ENCODE measurements at places on chromosomes 13 and 19. TPM values are rescaled to one million over a fixed set of nuclear protein-coding genes. Genes with fewer than 3 reads are reported as not detected.

DNA sequence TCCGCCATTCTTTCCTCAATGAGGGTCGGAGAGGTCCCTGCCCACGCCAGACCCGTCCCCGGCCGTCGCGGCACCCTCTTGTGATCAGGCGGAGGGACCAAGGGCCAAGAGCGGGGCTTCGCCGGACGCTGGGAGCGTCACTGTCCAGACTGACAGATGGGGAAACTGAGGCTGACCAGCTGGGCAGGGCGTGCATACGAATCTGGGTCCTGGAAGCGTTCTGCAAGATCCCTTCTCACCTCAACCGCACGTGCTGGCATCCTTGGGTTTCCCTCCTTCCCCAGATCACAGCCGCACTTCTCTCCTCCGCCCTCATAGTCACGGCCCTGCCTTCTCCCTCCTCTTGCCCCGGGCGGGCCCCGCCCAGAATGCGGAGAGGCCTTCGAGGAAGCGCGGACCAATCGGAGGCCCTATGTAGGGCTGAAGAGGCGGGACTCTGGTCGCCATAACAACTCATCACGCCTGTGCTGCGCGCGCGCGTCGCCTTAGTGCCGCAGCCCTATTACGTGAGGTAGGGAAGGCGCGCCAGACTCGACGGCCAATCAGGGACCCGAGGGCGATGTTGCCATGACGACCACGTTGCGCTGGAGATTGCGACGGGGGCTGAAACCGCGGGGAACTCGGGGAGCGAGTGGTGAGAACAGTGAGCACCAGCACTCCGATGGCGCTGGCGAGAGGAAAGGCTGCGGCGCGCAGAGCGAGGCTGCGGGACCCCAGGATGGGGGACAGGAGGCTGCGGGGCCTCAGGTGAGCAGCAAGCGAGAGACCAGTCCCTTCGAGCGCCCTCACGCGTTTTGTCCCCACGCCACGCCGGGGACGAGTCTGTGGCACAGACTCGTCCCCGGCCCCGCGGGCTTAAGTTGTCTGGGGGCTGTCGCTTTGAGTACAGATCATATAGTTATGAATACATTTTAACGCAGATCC is 5.7 kb downstream of the RNF225 start:
- peak overlapping the region; percentile 65 for H3K27ac ChIP-seq
- H3K27me3 ChIP-seq = no peaks in the 10 kb centered on the region
- peak overlapping the region; percentile 69 for H3K4me3 ChIP-seq
- H3K4me1 ChIP-seq = peaks cover 12% of the 10 kb centered on the region

GRCh38 chr13:51331354-51331861 is 8.1 kb upstream of the SERPINE3 start:
- H3K4me1 ChIP-seq = no peaks in the 10 kb centered on the region
- peak; percentile 40 for DNase-seq
- H3K36me3 ChIP-seq = no peaks in the 10 kb centered on the region
- no peak overlapping the region for H3K27ac ChIP-seq

GRCh38 chr19:6459262-6460098 is at the start of gene SLC25A23:
Gene SLC25A23 (minus strand): TSS chr19:6459792. CDS start chr19:6459628, 164 bp downstream.
- H3K36me3 ChIP-seq = no peaks in the 10 kb centered on the region
- no peaks in the 10 kb centered on the region for H3K27me3 ChIP-seq
- H3K4me3 ChIP-seq = peak within 1 kb of the TSS; percentile 68
- peak; percentile 68 for DNase-seq
- peaks cover 13% of the 10 kb centered on the region for H3K4me1 ChIP-seq

GRCh38 chr13:102868366-102868936 is 22.6 kb downstream of the ERCC5 start:
- H3K4me1 ChIP-seq = no peaks in the 10 kb centered on the region
- DNase-seq = no peak
- H3K27me3 ChIP-seq = no peaks in the 10 kb centered on the region
- no peak overlapping the region for H3K27ac ChIP-seq

GRCh38 chr13:50994651-50995050 is 85.1 kb downstream of the RNASEH2B start:
- no peak overlapping the region for H3K27ac ChIP-seq
- no peaks in the 10 kb centered on the region for H3K36me3 ChIP-seq

DNA sequence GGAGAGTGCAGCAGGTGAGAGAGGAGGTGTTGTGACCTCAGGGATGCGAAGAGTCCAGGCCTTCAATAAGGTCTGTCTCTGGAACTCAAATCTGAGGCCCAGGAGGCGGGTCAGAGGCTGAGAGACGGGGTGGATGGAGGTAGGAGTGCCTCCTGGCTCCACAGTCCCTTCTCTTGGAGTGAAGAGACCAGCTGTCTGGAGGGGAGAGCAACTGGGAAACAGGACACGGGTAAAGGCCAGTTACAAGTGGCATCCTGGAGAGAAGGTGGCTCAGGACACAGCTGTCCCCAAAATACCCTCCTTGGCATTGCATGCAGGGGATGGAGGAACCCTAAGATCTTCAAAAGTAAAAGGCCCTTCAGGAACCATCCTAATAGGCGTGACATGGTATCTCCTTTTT is 19.2 kb downstream of the PDE4A start:
- DNase-seq = no peak
- no peaks in the 10 kb centered on the region for H3K4me1 ChIP-seq
- no peaks in the 10 kb centered on the region for H3K27me3 ChIP-seq
- no peak overlapping the region for H3K27ac ChIP-seq
- H3K36me3 ChIP-seq = no peaks in the 10 kb centered on the region

DNA sequence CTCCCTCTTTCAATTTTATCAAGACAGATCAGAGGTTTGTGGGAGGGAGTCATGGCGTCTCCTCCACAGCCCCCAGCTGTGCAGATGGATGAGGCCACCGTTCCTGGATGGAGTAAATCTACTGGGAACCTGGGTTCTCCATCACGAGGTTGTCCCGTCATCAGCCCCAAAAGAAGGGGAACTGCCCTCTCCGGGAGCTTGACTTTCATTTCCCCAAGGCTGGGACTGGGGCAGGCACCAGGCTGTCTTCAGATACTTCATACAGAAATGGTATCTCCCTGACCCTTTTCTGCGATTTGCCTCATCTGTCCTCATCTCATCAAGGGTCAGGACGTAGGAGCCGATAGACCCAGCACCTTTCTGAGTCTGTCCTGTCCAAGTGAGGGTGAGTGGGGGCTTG is 9.8 kb downstream of the LILRB2 start:
- no peak overlapping the region for H3K27ac ChIP-seq
- DNase-seq = no peak
- no peak overlapping the region for H3K4me3 ChIP-seq
- no peaks in the 10 kb centered on the region for H3K4me1 ChIP-seq
- no peaks in the 10 kb centered on the region for H3K36me3 ChIP-seq
- H3K27me3 ChIP-seq = no peaks in the 10 kb centered on the region

DNA sequence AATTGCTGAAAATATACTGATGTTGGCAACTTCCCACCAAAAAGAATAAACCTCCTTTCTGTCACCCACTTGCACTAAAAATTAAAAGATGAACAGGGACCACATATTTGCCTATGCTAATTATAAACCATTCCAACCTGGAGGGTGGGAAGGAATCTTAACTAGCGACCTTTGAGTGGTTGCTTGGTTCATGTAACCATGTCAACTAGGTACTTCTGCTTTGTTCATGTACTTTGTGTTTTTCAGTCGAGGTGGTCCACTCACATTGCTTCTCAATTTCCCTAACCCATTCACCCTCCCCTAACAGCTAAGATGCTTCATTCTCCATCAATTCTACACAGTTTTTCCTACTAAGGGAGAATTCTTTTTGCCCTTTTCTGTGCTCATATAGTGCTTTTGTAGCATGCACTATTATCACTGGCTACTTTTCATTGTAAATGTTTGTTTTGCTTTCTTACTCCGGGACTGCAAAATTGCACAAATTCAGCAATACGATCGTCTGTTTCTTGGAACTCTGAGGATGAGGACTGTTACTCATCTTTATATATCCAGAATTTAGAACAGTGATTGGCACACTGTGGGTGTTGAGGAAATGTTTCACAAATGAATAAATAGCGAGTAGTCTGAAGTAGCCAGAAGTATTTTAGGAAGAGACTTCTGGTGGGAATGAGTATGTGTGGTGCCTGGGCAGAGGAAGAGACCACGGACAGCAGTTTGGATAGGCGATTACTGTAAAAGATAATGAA is 187.5 kb downstream of the GPC6 start:
- DNase-seq = no peak
- no peaks in the 10 kb centered on the region for H3K27me3 ChIP-seq
- no peak overlapping the region for H3K4me3 ChIP-seq
- H3K36me3 ChIP-seq = no peaks in the 10 kb centered on the region
- H3K27ac ChIP-seq = no peak overlapping the region

DNA sequence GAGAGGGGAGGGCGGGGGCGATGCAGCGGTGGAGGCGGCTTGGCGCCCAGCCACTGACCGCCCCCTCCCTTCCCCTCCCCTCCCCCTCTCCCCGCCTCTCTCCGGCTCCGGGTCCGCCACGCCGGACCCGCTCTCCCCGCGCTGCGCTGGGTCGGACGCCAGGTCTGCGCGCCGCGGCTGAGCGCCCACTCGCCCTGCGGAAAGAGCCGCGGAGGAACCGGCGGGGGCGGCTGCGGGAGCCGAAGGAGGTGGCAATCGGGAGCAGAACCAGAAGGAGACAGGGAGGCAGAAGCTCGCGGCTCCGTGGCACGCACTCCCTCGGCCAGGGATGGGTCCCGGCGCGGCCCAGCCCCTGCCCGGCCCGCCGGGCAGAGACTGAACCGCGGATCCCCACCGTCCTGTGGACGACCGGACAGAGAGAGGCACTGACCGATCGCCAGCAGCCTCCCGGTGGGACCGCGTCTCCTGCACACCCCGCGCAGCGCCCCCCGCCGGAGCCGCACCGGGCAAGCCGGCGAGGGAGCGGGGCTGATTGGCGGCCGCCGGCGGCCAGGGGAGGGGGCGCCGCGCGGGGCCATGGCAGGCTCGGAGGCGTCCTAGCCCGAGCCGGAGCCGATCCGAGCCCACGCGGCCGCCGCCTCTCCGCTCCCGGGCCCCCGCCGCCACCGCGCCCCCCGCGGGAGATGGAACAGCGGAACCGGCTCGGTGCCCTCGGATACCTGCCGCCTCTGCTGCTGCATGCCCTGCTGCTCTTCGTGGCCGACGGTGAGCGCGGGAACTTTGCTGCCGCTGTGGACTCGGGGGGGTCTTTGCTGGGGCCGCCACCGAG is at the start of gene VSTM2B:
VSTM2B (plus strand) TSS at position 94 of the 829 bp plus-strand sequence; CDS start at position 684, 590 bp downstream.
- peaks cover 23% of the 10 kb centered on the region for H3K4me1 ChIP-seq
- no peak within 1 kb of the TSS for H3K27ac ChIP-seq
- H3K27me3 ChIP-seq = peaks cover 3% of the 10 kb centered on the region
- no peaks in the 10 kb centered on the region for H3K36me3 ChIP-seq

- no peaks in the 10 kb centered on the region for H3K36me3 ChIP-seq
- no peak for DNase-seq
- H3K4me3 ChIP-seq = no peak overlapping the region
- H3K27ac ChIP-seq = no peak overlapping the region
- no peaks in the 10 kb centered on the region for H3K27me3 ChIP-seq
- no peaks in the 10 kb centered on the region for H3K4me1 ChIP-seq
Measured at GRCh38 chr13:104320446-104320845, 1254.2 kb upstream of the SLC10A2 start.

GRCh38 chr13:36712770-36713169 is 39.0 kb downstream of the SERTM1 start:
- H3K4me3 ChIP-seq = no peak overlapping the region
- peak; percentile 30 for DNase-seq
- no peaks in the 10 kb centered on the region for H3K27me3 ChIP-seq
- H3K4me1 ChIP-seq = peaks cover 2% of the 10 kb centered on the region
- H3K27ac ChIP-seq = no peak overlapping the region
- H3K36me3 ChIP-seq = no peaks in the 10 kb centered on the region

DNA sequence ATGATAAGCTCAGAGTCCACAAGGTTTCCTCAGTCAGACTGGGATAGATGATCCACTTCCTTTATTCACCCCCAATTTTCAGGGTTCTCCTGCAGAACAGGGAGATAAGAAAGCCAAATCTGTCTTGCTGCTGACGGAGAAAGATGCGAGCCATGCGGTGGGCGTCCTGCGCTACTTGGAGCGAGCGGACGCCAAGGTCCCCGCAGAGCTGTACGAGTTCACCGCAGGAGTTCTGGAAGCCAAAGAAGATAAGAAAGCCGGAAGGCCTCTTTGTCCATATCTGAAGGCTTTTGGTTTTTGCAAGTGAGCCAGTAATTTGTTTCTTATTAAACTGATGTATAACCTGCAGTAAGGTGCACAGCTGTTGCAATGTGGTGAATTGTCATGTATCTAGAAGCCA is 66.7 kb downstream of the SLC7A9 start:
- H3K4me3 ChIP-seq = no peak overlapping the region
- H3K4me1 ChIP-seq = no peaks in the 10 kb centered on the region
- H3K27ac ChIP-seq = no peak overlapping the region
- no peaks in the 10 kb centered on the region for H3K36me3 ChIP-seq
- no peaks in the 10 kb centered on the region for H3K27me3 ChIP-seq

DNA sequence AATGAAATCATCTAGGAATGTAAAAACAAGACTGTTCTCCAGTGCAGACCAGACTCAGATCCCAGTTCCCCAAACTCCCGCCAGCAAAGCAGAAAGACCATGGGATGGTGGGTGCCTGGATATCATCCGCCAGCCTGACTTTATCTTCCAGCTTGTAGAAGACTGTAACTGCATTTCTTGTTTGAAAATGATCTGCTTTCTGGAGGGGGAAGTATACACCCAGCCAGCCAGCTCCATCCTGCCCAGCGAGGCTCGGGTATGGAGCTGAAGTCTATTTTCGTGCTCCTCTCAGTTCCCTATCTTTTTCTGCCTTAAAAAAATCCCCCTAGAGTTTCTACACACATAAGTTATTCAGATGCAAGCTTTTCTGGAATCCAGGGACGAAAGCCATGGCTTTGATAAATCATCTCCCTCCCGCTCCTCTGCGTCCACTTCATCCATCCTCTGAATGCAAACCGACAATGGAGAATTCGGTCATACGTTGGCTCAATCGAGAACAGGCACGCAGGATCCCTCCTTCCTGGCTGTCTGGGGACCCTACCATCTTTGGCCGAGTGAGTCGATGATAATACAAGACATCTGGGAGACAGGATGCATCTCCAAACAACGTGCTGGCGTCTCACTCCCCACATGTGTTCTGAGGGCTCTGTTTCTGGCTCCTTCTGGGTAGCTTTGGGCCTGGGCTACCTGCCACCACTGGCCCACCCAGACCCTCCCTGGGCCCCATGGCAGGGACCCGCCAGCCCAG is 31.2 kb downstream of the CEBPG start:
- H3K36me3 ChIP-seq = no peaks in the 10 kb centered on the region
- no peak overlapping the region for H3K27ac ChIP-seq
- H3K4me3 ChIP-seq = no peak overlapping the region
- DNase-seq = no peak
- H3K4me1 ChIP-seq = no peaks in the 10 kb centered on the region

GRCh38 chr13:71867131-71867814 is at the start of gene DACH1:
Gene DACH1 (minus strand): TSS chr13:71867204.
- H3K27me3 ChIP-seq = no peaks in the 10 kb centered on the region
- DNase-seq = peak; percentile 43

- DNase-seq = no peak
- H3K4me1 ChIP-seq = no peaks in the 10 kb centered on the region
- no peaks in the 10 kb centered on the region for H3K27me3 ChIP-seq
- H3K36me3 ChIP-seq = no peaks in the 10 kb centered on the region
- no peak overlapping the region for H3K27ac ChIP-seq
Measured at GRCh38 chr13:32125221-32125689, 93.7 kb downstream of the FRY start.

- H3K4me3 ChIP-seq = no peak overlapping the region
- no peaks in the 10 kb centered on the region for H3K36me3 ChIP-seq
- no peaks in the 10 kb centered on the region for H3K27me3 ChIP-seq
- no peak for DNase-seq
- H3K27ac ChIP-seq = no peak overlapping the region
- no peaks in the 10 kb centered on the region for H3K4me1 ChIP-seq
Measured at GRCh38 chr13:109974354-109974753, 188.0 kb upstream of the IRS2 start.

The LRRC63 gene
- total RNA-seq = 4.6 TPM

The TYROBP gene
- 21.7 TPM for total RNA-seq

The RFPL4AL1 gene
- not detected for total RNA-seq

The ADPRHL1 gene
- 6.6 TPM for total RNA-seq

The ZNF497 gene
- total RNA-seq = 10.3 TPM

The MCEMP1 gene
- not detected for total RNA-seq

The CACNG7 gene
- 0.39 TPM for total RNA-seq

The ZNF578 gene
- total RNA-seq = 18.0 TPM

The F10 gene
- 33.7 TPM for total RNA-seq

The FUT6 gene
- 0.39 TPM for total RNA-seq
